Kidney (tissue), 22 donors: ENCODE measurements at places on chromosomes 12 and 14. TPM values are rescaled to one million over a fixed set of nuclear protein-coding genes. Genes with fewer than 3 reads are reported as not detected.

DNA sequence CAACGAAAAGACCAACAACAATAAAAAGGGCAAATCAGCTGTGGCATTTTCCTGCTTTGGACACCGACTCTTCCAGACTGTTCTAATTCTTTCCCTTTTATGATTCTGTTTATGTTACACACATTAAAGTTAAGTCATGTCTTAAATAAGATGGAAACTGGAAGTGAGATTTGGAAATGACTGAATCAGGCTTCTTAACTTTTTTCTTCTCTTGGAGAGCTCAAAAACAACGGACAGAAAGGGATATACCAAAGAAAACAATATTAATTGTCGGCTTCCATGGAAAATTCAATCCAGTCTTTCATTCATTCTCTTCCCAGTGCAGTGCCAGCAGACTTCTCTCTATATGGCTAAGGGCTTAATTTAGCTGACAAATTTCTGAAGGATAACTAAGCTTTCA lies 214.9 kb upstream of the DDHD1 start:
- H3K27ac ChIP-seq, result no peak overlapping the region
- H3K36me3 ChIP-seq, result no peaks in the 10 kb centered on the region
- no peaks in the 10 kb centered on the region for H3K27me3 ChIP-seq
- no peak overlapping the region for H3K4me3 ChIP-seq
- no peaks in the 10 kb centered on the region for H3K4me1 ChIP-seq

DNA sequence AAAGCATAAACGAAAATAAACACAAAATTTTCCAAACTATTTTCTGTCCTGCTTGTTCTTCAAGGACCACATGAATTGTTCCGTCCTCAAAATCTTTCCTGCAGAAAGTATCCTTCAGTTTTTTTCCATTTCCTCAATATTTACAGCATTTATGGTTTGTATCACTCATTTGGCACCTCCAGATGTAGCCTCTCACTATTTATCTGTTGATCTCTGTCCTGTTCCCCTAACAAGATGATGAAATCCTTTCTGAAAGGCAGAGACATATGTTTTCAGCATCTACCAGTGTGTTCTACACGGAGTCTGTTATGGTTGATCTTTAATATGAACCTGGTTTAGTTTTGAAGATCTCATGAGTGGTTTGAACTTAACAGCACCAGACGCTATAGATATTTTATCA lies 490.2 kb downstream of the NELL2 start:
- no peak overlapping the region for H3K27ac ChIP-seq
- H3K4me3 ChIP-seq, result no peak overlapping the region
- H3K27me3 ChIP-seq, result no peaks in the 10 kb centered on the region
- DNase-seq, result no peak
- no peaks in the 10 kb centered on the region for H3K36me3 ChIP-seq
- no peaks in the 10 kb centered on the region for H3K4me1 ChIP-seq

GRCh38 chr12:6281081-6281809 lies 29.2 kb upstream of the PLEKHG6 start:
- H3K36me3 ChIP-seq, result no peaks in the 10 kb centered on the region
- H3K27ac ChIP-seq, result no peak overlapping the region
- DNase-seq, result no peak

- peak; percentile 78 for DNase-seq
- peaks cover 1% of the 10 kb centered on the region for H3K4me1 ChIP-seq
- no peak overlapping the region for H3K27ac ChIP-seq
- peaks cover 22% of the 10 kb centered on the region for H3K27me3 ChIP-seq
- H3K36me3 ChIP-seq, result no peaks in the 10 kb centered on the region
- no peak overlapping the region for H3K4me3 ChIP-seq
These were observed 21.3 kb downstream of the TBX3 start for GRCh38 chr12:114662512-114663177.

- no peak overlapping the region for H3K27ac ChIP-seq
- H3K27me3 ChIP-seq, result no peaks in the 10 kb centered on the region
These were observed 411.0 kb upstream of the OR4E1 start for GRCh38 chr14:22084393-22085281.

The NTF3 gene
- total RNA-seq, result 3.5 TPM

The FAR2 gene
- total RNA-seq, result 11.5 TPM

The SYT10 gene
- 0.41 TPM for total RNA-seq

The PMCH gene
- not detected for total RNA-seq

The CRACR2A gene
- 6.1 TPM for total RNA-seq

The KCNJ8 gene
- total RNA-seq, result 13.1 TPM
